GM04503 (cell line): ENCODE measurements at places on chromosomes 1 and 21.

- DNase-seq: no peak
Observed at GRCh38 chr1:116316373-116316772, 56.7 kb upstream of the ATP1A1 start.

DNA sequence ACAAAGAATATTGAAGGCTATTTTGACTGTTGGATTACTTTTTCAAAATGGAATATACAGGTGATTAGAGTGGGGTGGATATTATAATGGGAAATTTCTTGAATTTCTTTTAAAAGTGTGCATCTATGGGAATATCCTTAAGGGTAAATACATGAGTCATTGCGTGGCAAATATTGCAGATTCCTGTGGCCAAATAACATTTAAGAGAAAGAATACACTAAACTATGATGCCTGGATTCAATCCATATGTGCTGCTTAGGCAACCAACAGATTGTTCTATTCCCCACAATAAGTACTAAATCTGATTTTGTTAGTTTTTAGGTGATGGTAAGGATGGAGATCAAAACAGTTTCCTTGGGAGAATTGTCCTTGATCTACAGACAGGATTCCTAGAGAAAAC is 119.5 kb downstream of the HMCN1 start:
- peak; percentile 60 for DNase-seq

DNA sequence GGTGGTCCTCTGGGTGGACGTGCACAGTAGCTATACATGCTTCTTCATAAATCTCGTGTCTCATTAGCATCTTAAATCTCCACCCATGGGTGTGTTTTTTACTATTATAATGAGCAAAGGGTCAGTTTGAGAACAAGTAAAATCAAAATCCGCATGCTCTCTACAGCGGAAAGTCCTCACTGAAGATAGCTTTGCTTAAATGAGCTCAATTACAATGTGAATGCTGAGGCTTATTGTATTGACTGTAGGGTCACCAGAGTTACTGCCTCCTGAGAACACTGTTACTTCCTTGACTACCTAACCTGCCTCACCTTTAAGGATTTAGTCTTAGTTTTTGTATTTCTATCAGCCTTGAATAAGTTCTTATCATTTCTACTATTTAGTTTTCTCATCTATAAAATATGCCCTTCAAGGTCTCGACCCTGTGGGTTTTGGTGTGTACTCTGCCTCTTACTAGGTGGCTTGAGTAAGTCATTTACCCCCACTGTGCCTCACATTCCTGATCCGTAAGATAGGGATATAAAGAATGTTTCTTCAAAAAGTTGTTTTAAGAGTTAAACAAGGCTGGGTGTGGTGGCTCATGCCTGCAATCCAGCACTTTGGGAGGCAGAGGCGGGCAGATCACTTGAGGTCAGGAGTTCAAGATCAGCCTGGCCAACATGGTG is 7.9 kb downstream of the SLAMF7 start:
- no peak for DNase-seq

GRCh38 chr1:193540511-193540910 is 354.1 kb upstream of the B3GALT2 start:
- no peak for DNase-seq

- DNase-seq: no peak
Observed at GRCh38 chr1:198400063-198400462, 140.4 kb downstream of the ATP6V1G3 start.

DNA sequence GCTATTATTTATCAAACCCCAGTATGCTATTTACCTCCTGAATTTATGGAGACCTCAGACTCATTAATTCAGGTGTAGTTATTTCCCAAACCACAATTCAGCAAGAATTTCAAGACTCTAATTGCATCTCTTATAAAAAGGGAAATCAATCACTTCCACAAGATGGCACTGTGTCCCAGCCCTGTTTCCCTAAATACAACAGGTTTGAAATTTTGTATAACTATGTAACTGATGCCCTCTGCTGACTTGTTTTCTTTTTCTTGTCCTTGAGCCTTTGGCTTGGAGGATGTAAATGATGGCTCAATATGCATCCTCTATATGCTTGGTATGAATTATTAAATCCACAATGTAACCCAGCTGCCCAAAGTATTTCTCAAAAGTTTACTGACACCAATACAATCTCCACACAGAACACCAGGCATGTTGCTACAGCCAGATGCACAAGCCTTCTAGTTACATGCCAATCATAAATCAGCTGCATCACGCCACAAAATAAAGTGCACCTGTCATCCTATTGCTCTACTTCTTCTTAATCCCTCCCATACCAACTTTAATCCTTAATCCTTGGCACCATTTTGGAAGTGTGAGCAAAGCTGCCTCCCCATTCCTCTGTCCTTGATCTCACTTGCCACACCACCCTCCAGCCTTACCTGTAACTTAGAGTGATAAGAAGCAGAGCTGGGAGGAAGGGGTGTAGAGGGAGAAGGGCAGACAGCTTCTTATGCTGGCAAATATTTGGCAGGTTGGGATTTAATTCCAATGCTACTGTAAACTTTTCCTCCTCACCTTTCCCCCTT is 9.0 kb downstream of the C1orf105 start:
- DNase-seq: no peak

- DNase-seq: no peak
Observed at GRCh38 chr1:2337501-2337900, 53.9 kb downstream of the MORN1 start.

DNA sequence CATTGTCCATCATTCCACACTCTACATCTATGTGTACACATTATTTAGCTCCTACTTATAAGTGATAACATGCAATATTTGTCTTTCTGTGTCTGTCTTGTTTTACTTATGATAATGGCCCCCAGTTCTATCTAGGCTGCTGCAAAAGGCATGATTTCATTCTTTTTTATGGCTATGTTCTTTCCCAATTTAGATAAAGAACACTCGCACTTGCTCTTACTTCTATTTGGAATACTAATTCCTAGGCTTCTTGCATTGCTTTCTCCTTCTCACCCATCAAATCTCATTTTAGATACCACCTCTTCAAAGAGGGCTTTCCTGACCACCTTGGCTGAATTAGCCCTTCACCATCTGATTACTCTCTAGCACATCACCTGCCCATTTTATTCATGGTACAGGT is 3.0 kb upstream of the RGS4 start:
- no peak for DNase-seq

DNA sequence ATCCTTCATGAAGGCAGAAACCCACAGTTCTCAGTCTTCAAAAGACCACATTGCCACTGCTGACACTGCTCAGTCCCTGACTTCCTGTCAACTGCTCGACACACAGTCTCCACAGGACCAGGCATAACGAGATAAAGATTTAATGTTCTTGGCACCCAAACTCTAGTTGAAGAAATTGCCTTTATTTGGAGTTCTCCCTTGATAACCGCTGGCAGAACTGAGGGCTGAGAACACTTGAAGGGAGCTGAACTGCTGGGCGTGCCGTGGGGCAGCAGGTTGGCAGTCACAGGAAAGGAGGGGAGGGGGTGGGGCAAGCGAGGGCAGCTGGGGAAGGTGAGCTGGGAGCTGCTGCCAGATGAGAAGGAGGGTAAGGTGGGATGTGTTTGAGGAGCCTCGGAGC is 15.9 kb downstream of the HENMT1 start:
- no peak for DNase-seq
